ENCODE measurements at places on chromosomes 5 and 9.
A peak's percentile ranks its signal among the peaks of the same experiment; 100 is the strongest.

DNA sequence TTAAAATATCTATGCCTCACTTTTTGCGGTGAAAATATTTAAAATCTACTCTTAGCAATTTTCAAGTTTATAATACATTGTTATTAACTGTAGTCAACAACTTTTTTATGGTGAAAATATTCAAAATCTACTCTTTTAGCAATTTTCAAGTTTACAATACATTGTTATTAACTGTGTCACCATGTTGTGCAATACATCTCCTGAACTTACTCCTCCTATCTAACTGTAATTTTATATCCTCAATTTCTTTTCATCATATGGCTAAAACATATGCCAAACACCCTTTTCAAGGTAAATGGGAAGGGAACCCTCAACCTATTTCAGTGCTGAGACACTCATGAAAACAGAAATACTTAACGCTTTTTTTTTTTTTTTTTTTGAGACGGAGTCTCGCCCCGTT is 982.7 kb upstream of the DMAC1 start:
- DNase-seq = no peak

- no peak for DNase-seq
These were observed 51.7 kb downstream of the PSMB7 start for GRCh38 chr9:124363326-124364096.

DNA sequence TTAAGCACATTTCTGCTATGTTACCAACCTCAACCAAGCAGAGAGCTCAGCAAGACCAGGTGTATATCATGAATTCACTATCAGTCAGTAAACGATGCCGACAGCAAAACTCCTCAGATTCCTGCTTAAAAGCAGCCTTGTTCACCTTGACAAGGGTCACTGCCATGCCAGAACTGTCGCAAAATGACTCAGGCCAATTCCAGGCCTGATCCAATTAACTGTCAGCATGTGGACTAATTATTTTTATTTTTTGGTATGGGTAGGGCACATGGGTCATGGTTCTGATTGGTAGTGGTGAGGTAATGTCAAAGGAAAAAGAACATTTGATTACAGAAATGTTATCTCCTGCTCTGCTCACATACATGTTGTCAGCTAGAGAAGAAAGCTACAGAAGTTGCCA is 214.2 kb upstream of the OTULINL start:
- DNase-seq = peak; percentile 79

- no peak for DNase-seq
These were observed 7.7 kb downstream of the FBXO38 start for GRCh38 chr5:148391422-148391821.

DNA sequence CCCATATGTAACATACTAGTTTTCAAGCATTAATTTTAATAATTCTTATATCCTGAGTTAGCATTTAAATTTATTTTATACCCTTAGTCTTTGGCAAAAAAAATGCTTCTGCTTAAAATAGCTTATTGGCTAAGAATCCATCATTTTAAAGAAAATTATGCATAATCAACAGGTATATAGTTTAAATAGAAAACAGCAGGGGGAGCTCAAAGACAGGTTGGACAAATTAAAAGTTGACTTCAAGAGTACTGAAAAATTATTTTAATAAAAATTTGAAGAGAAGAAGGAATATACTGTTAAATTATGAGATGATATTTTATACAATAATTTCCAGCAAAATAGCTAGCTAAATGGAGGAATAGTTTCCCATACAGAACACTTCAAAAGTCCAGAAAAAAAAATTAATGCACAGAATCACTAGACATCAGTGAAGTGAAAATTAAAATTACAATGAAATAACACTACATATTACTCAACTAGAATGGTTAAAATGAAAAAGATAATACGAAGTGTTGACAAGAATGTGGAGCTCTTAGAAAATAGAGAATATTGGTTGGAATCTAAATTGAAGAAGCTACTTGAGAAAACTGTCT is 387.1 kb downstream of the PDE4D start:
- DNase-seq = no peak

DNA sequence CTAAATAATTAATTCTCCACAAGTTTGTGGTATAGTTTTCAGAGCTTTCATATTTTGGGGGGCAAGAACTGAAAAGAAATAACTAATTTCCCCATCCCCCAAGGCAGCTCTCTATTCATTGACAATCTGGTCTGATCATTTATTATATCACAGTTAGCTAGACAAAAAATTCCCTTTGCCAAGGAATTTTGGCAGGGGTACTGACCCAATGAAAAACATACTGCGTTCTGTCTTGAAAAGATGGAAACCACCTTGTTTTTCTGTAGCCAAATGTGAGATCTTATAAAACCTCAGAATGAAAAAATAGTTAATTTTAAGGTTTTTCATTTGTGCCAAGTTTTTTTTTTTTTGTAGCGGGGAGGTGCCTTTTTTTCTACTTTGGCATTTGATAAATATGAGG is 1008.9 kb downstream of the EFNA5 start:
- DNase-seq = no peak

DNA sequence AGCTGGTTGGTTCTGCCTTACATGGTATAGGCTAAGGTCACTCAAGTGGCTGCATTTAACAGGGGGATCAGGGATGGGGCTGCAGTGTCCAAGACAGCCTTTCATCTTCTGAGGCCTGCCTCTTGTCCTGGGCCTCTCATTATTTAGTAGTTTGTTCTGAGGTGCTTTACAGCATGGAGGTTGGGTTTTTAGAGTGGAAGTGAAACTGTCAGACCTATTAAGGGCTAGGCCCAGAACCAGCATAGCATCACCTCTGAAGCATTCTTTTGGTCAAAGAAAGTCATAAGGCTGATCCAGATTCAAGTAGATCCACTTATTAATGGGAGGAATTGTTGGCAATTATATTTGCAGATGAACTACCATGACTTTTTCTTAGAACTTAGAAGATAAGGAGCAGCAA is 146.0 kb upstream of the NMUR2 start:
- DNase-seq = no peak

DNA sequence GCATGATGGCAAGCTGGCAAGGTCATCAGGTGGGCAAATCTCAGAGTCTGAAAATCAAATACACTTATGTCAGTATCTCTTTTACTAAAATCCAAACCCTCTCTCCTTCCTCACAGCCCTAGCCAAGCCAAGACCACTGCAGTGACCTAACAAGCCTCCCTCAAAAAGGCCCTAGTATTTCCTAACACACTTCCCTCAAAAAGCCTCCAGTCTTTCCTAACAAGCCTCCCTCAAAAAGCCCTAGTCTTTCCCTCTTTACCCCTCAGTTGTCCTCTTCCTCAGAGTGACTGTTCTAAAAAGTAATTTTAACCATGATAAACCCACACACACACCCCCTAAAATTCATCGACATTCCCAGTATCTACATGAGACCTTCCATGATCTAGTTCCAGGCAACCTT is 140.0 kb downstream of the CDK5RAP2 start:
- DNase-seq = no peak

DNA sequence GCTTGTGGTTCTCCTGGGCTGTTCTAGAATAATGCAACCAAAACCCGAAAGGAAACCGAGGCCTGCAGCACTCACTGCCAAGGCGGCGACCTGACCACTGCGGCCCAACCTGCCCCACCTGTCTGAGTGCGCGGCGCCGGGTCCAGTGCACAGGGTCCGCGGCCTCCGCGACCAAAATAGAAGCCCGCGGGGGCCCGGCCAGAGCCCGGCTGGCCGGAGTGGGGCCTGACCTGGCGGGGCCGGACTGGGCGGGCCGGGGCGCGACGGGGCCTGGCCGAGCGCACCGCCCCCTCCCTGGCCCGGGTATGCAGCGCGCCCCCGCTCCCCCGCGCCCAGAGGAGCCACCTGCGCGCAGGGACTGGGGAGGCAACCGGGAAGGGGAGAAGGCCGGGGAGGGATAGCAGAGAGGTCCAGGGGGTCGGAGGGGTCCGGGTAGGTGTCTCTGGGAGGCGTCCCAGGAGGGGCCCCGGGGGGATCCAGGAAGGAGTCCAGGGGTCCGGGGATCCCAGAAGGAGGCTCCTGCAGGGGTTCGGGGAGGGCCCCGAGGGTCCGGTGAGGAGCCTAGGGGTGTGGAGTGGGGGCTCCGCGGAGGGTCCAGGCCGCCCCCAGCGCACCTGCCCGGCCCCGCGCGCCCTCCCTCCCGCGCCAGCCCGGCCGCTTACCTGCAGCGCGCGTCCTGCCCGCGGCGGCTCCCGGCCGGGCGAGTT is 503 bp downstream of the SEMA4D start:
- DNase-seq = peak; percentile 45

- peak; percentile 80 for DNase-seq
These were observed 5.5 kb upstream of the SET start for GRCh38 chr9:128683340-128684064.

DNA sequence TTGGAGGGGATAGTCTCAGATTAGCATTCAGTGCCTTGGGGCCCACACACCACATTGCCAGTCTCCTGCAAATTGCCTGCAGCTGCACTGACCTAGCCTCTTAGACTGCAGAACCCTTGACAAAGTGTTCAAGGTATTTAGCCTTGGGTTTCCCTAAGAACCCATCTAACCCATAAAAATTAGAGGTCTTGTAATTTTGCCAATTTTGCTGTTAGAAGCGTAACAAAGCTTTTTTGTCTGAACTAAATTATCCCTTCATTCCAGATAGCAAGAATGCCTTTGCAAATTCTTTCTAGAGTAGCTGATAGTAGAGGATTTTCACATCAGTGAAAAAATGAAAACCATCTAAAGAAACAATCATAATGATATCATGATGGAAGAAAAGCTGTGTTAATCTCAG is 74.0 kb upstream of the CCNG1 start:
- DNase-seq = no peak

GRCh38 chr9:83937861-83938455 is 16.7 kb upstream of the KIF27 start:
- no peak for DNase-seq

- no peak for DNase-seq
These were observed 333.9 kb upstream of the SEMA6A start for GRCh38 chr5:116908537-116908936.

DNA sequence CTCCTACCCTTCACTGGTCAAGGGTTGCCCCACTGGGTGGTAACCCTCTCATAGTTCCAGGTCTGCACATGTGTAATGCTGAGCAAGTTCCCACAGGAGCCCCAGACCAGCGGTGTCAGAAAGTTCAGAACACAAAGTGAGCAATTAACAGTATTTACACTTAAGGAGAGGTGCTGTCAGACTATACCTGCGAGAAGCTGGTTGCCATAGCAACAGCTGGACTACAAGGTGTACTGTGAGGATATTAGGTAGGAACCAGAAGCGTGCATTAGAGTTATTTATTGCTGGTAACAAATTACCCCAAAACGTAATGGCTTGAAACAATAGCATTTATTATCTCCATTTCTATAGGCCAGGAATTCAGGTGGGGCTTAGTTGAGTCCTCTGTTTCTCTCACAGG is 317.0 kb upstream of the RPS23 start:
- no peak for DNase-seq

- no peak for DNase-seq
These were observed 44.5 kb downstream of the AMBP start for GRCh38 chr9:114033397-114034103.

DNA sequence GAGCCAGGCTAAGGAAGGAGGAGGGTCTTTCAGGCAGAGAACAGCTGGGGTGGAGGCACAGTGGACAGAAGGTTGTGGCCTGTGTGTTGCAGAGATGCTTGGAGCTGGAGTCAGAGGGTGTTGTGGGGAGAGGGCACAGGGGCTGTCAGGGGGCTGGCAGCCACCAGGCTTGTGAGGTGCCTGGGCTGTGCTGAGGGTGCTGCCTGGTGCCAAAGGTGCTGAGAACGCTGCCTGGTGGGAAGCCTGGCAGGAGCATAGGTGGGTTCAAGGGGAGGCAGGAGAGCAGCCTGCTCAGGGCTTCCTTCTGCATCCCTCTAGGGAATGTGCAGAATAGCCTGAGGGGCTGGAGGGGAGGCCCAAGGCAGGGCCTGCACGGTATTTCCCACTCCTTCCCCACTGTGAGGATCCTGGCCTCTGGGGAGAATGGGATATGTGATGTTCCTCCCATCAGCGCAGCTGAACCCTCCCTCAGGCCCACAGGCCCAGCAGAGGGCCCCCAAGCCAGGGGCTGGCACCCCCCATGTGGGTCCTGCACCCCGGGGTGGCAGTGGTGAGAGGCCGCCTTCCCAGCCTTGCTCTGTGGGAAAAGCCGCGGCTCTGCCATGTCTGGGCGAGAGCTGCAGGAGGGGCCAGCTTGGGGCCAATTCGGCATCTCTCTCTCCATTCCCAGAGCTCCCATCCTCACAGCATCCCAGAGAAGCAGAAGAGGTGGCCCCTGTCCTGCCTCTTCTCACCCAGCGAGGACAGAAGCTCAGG is 76.3 kb downstream of the CACNA1B start:
- no peak for DNase-seq

- peak; percentile 30 for DNase-seq
These were observed 50.2 kb upstream of the SEMA4D start for GRCh38 chr9:89548071-89548638.

GRCh38 chr5:116453988-116454411 is 120.6 kb downstream of the SEMA6A start:
- no peak for DNase-seq

DNA sequence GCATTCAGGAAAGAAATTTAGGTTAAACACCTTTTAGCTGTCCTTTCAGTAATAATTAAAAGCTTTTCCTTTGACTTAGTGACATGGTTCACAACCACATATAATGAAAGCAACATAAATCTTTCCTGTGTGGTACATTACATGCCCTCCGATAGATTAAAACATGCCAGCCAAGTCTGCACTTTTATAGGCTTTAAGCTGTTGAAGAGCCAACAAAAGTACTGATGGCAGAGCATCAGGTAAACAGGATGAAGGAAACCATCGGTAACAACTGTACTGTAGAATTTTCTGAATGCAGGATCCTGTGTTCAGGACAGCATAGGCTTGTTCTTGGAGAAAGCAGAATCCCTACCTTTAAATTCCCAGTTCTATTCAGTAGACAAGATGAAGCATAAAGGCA is 226.6 kb downstream of the MLLT3 start:
- no peak for DNase-seq

DNA sequence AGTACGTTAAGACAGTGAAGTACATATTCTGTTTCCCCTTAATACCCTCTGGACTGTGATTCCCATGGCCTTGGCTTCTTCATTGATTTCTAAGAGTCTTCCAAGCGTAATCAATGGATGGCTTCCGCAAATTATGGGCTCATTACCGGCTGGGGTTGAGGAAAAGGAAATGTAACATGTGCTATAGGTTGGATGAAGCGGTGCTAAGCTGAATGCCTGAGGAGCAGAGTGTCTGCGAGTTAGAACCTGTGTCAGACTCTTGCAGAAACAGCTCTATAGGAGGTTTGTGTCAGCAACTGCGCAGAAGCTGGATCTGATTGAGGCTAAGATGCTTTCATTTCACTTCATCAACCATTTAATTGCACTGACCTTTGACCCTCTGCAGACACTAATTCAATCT is 114.3 kb upstream of the CDH18 start:
- DNase-seq = no peak

DNA sequence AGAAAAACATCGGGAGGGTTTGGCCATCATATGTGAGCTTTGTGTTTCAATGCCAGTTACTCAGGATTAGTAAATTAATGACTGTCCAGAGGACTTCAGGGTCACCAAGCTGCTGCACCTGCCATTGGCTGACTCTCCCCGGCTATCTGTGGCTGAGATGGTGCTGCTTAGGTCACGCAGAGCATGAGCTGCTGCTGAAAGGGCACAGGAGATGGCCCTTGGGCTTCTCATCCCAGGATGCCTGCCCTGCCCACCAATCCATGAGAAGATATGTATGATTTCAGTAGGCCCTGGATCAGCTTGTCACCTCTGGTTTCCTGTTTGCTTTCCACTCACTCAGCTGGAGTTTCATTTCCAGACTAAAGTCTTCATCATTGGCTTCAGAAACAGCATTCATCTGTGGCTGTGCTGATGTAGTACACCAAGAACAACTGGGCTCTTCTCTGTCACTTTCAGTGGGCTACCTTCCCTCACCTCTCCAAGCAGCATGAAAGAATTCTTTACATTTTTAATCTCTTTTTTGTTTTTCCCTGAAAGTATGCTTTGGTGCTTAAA is 2.4 kb upstream of the CATSPER3 start:
- DNase-seq = peak; percentile 69

- DNase-seq = no peak
These were observed 130.4 kb downstream of the ASTN2 start for GRCh38 chr9:117284414-117284813.

Data from adrenal gland (tissue), 19 donors.